ENCODE measurements at places on chromosomes 5 and 9.

GRCh38 chr5:165504674-165505073 lies 1999.3 kb downstream of the MAT2B start:
- DNase-seq: no peak

- no peak for DNase-seq
Measured at GRCh38 chr9:86735772-86736458, 211.4 kb downstream of the GAS1 start.

GRCh38 chr5:86968301-86968753 lies 299.4 kb upstream of the RASA1 start:
- no peak for DNase-seq

- DNase-seq: no peak
Measured at GRCh38 chr5:78514427-78515330, 133.9 kb downstream of the LHFPL2 start.

DNA sequence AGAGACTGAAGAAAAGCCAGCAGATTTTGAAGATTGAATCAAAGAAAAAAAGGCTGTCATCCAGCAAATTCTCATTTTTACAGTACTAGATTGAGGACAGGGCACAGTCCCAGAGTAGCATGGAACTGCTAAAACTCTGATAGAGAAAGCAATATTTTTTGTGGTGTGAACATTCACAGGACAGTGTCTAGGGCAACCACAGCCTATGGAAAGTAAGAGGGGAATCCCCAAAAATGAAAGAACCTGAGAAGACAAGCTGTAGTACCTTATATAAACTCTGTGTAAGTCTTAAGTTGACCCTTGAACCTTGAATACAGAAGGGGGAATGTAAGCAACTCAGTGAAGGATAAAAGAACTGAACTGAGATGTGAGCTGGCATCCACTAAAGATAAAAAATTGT lies 540.3 kb downstream of the HINT1 start:
- no peak for DNase-seq

DNA sequence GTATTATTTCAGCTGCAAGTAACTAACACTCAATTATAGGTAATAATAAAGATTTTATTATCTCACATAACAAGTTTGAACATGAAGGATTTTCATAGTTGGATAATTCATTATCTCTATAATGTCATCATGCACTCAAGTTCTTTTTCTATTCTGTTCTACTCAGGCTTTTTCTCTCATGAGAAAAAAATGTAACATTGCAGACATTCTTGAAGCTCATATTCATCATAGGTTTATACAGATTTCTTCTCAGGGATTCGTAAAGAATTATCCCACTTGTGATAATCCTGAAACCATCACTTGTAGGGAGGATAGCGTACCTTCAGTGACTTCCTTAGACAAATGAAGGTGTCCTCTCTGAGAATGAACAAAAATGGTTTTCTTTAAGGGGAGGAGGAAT lies 150.3 kb downstream of the XRCC4 start:
- no peak for DNase-seq

- no peak for DNase-seq
Measured at GRCh38 chr9:123550797-123551196, 194.8 kb downstream of the CRB2 start.

DNA sequence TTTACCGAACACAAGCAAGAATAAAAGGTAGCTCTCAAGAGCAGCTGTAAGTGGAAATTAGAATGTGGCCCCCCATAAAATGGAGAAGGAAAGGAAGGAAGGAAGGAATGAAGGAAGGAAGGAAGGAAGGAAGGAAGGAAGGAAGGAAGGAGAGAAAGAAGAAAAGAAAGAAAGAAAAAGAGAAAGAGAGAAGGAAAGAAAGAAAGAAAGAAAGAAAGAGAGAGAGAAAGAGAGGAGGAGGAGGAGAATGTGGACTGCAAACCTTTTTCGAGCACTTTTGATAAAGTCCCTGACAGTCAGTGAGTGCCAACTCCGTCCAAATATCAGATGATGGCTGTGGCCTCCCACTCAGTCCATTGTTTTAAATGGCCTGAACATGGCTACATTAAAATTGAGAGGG lies 53.8 kb upstream of the SNX2 start:
- no peak for DNase-seq

DNA sequence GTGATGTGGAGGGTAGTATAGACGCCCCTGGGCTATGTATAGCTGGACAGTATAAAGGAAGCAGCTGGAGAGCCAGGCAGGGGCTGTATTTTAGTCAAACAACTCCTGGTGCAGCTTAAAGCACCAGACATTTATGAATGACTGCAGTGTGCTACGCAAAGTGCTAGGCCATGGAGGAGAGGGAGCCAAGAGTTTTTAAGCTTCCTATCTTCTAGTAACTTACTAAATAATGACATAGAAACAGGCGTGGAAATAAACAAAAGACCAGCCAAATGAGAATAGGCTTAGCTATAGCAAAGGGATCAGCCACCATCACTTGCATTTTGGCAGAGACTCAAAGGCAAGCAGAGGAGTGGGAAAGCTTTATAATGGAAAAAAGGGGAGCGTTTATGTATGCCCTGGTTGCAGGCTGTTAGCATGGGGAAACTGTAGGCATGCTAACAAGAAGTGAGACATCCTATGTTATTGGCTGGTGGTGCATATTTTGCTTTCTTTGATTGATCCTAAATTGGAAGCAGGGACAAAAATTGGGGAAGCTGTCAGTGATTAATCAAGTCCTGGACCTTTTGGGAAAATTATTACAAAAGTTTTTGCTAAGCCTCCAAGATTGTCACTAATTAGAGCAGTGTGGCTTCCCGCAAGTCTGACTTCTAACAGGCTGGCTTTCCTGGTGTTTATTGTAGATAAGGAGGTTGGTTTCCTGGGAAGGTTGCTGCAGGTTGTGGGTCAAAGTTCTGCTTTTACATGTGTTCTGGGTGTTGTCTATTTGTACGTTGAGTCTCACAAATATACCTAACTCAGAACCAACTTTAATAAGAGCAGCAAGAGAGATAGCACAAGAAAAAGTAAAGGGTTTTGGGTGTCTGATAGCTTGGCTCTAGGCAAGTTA lies 46.6 kb downstream of the RAB3C start:
- no peak for DNase-seq

- DNase-seq: no peak
Measured at GRCh38 chr5:19536387-19536786, 451.6 kb downstream of the CDH18 start.

- DNase-seq: no peak
Measured at GRCh38 chr5:121819682-121820261, 31.9 kb upstream of the FTMT start.

DNA sequence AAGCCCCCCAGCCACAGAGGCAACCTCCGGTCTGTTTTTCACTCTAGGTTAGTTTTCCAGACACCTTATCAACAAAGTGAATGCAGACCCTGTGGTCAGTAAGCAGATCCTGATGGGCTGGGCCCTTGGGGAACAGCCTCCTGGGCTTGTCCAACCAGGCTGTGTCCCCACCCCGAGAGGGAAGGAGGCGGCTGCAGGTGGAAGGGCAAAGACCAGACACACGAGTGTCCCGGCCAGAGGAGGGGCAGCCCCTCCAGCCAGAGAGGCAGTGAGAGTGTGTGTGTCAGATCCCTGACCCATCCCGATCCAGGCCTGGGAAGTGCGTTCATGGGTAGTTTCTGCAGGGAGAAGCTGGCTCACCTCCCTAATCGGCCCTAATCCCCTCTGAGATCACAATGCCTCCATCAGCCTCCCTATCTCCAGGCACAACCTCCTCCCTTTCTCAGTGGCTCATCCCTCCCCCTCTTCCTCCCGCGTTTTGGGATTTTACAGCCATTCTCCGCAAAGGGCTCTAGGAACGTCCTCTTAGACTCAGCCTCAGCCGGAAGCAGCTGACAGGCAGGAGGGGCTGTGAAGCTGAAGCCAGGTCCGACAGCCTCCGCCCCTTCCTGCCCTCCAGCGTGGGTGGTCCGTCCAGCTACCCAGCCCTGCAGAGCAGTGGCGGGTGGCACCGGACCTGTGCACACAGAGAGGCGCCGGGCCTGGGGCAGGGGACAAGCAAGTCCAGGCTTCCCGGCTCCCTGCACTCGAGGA lies 9.7 kb downstream of the SLC12A7 start:
- DNase-seq: no peak

GRCh38 chr5:84783003-84783402 lies 398.3 kb upstream of the EDIL3 start:
- no peak for DNase-seq

DNA sequence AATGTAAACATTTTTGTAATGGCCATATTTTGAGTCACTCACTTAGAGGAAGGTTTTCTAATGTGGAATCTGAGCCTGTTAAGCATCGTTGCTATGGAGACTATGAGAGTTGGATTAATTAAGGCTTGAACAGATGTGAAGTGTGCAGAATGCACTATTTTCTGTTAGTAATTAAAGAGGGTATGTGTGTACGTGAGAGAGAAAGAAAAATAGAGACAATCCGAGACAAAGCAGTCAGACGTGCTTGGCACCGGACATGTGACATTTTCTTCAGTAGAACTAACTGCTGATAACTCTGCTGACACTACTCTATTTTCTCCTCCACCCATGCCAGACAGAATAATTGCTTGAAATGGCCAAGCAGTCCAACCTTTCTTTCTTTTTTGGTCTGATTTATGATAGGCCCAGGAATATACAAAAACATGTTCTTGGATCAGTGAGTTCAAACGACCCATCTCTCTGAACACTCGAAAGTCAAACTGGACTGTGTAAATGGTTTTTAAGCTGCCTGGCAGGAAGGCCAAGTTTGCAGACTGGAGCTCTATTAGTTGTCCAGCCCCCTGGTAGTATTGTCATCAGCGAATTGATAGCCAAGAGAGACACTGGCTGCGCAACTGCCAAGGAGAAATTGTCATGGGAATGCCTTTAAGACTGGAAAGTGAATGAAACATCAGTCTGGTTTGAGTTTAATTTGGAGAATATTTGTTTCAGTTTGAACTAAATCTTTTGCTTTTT lies 322.1 kb downstream of the ARHGEF28 start:
- no peak for DNase-seq

DNA sequence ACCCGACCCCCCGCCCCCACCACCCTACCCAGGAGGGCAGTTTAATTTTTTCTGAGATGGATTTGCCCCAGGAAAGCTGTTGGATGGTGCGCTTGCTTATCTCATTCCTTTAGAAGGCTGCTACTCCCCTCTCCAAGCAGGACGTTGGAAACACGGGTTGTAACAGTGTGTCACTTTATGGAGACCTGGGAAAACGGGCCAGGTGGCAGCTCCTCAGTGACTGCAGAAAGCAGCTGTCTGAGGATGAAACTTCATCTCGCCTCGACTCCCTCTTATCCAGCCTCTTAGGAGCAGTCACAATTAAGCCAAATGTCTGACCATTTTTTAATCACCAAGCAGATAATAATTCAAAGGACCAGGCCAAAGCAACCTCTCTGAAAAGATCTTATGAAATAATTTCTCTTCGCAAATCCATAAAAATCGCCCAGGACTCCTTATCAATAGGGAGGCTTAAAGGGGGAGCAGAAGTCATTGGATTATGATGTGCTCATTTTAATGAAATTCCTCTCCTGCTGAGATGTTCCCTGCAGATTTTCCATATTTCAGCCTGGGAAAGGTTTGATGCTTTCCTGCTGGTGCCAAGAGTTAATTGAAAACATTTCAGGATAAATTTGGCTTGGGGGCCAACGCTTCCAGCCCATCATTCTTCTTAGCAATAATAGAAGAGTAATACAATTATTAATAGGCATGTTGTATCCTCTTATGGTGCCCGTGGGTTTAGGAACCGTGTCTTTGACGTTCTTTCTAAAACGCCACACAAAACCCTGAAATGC lies 26.0 kb downstream of the GAS1 start:
- no peak for DNase-seq

GRCh38 chr5:142156839-142157463 lies 48.4 kb downstream of the NDFIP1 start:
- DNase-seq: no peak

- DNase-seq: no peak
Measured at GRCh38 chr5:80246995-80247729, 8.7 kb downstream of the SERINC5 start.

GRCh38 chr5:36755342-36755741 lies 121.2 kb upstream of the NIPBL start:
- DNase-seq: no peak

DNA sequence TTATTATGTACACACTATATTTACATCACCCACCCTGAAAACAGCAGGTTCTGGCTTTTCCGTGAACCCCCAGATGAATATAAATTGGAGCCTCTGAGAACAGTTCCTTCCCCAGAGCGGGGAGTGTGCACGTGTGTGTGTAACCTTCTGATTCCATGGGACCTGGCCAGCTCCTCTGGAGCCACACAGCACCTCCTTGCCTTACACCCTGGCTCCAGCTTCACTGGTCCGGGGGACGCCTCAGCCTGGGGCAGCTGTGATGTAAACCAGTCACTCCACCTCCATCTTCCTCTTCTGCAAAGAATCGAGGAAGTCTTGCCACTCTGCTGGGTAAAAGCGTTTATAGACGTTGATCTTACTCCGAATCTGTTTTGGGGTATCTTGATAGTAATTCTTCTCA lies 4.4 kb downstream of the NOP16 start:
- no peak for DNase-seq

GRCh38 chr5:155530046-155530445 lies 516.5 kb downstream of the KIF4B start:
- DNase-seq: no peak

DNA sequence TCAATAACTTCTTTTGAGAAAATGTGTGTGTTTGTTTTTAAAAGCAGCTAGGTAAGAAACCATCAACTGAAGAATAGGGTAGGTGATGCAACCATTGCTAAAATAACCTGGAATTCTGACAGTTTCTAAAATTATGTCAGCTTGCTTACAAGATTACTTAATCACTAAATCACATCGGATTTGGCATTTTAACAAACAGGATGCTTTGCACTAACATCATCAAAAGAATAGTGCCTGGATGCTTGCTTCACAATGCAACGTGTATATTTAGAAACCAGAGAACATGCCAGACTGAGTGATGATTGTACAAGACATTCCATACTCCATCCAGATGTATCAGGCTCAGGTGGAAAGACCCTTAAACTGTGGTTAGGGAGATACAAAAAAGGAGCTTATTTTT lies 43.9 kb downstream of the PAM start:
- no peak for DNase-seq

DNA sequence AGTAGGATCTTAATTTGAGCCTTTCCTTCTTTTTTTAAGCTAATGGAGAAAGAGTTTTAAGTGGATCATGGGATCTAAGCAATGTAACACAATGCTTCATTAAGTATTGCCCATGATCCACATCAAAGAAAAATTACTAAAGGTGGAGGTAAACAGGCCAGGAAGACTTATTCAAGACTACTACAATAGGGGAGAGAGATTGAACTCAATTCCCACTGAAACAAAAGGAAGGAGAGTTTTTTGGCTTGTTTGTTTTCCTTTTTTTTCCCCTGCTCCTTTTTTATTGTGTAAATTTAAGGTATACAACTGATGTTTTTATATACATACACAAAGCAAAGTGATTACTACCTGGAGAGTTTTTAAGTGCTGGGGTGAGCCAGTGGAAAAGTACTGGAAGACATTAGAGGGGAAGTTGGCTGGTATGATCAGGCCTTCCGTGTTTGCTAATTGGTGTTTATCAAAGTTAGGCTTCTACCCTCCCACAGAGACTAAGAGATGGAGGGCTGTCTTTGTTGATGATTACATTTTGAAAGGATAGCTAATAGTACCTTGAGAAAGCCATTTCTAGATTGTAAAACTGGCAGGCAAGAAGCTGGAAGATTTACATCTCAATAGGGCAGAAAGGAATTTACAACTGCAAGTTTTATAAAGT lies 262.7 kb downstream of the CHSY3 start:
- no peak for DNase-seq

All from activated CD8-positive, alpha-beta memory T cell treated with anti-CD3 and anti-CD28 coated beads, Interleukin-2, amount 50 U/mL, for 48 hours (primary cell).